Cardiac muscle cell (in vitro differentiated cells and primary cell): ENCODE measurements at places on chromosomes 4 and X. TPM values are rescaled to one million over a fixed set of nuclear protein-coding genes. Genes with fewer than 3 reads are reported as not detected.
A peak's percentile ranks its signal among the peaks of the same experiment; 100 is the strongest.

RIPPLY1 gene
- 0.21 TPM in 1 of 2 replicates, not detected in the other for total RNA-seq

- H3K27ac ChIP-seq: no peak overlapping the region
- H3K36me3 ChIP-seq: no peaks in the 10 kb centered on the region
- no peaks in the 10 kb centered on the region for H3K4me1 ChIP-seq
- H3K4me3 ChIP-seq: no peak overlapping the region
Measured at GRCh38 chr4:36237366-36238313, 6.7 kb downstream of the ARAP2 start.

DNA sequence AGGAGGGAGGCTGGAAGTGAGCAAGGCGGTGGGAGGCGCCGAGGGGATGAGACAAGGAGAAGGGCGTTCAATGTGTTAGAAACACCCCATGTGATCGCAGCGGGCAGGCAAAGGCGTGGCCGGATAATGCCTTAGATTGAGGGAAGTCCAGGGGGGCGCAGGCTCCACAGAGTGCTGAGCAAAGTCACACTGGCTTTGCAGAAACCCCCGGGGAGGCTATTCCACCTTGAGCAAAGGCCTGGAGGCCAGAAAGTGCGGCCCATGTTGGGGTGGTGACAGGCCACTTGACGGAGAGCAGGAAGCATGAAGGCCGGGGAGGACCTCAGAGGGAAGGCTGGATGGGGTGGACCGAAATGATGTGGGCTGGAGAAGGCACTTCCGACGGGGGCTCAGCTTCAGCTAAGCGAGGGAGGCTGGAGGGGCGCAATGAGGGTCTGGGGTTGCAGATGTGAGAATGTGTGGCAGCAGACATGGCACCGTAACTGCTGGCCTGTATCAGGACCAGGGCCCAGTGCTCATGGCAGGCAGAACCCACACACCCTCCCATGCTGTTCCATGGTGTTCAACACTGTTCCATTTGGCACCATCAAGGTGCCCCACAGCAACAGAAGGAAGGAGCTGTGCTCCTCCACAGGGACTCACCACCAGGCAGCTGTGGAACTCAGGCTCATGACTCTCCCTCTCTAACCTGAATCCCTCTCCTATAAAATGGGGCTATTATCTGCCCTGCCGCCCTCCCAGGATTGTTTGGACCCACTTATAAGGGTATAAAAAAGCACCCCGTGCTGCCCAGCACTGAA is 50.3 kb downstream of the HMX1 start:
- no peak overlapping the region for H3K27ac ChIP-seq
- H3K27me3 ChIP-seq: peaks cover 25% of the 10 kb centered on the region
- H3K36me3 ChIP-seq: no peaks in the 10 kb centered on the region
- H3K4me1 ChIP-seq: no peaks in the 10 kb centered on the region

SH3D19 gene
- 17.0 and 18.3 TPM in 2 replicates for total RNA-seq

DNA sequence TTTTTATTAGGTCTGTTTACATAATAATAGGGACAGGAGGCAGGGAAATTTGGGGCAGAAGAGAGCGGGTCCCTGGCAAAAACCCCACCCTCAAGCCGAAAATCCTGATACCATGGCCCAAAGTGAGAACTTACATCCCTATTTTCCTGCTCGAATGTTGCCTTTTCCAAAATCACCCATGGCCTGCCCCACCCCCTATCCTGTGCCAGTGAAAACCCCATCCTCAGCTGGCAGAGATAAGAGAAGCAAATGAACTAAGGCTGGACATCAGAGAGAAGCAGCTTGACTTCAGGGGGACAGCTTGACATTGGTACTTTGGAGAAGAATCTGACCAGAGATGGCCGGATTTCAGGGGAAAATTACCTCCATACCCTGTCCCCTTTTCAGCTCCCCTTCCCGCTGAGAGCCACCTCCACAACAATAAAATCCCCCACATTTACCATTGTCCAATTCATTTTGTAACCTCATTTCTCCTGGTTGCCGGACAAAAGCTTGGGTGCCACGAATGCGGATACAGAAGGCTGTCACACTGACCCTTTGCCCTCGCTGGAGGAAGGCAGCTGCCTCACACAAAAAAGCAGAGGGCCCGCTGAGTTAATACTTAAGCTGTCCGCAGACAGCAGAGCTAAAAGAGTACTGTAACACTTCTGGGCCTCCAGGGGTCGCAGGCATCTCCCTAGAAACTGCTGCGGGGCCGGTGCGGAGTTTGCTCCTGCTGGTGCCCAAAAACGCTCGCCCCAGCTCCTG is 196.2 kb downstream of the SNCA start:
- no peak overlapping the region for H3K4me3 ChIP-seq
- H3K27me3 ChIP-seq: no peaks in the 10 kb centered on the region
- DNase-seq: peak; percentile 86
- H3K27ac ChIP-seq: no peak overlapping the region
- H3K36me3 ChIP-seq: no peaks in the 10 kb centered on the region
- H3K4me1 ChIP-seq: no peaks in the 10 kb centered on the region

FABP2 gene
- total RNA-seq: 5.5 and 6.0 TPM in 2 replicates

- no peaks in the 10 kb centered on the region for H3K36me3 ChIP-seq
- no peak overlapping the region for H3K4me3 ChIP-seq
- H3K27me3 ChIP-seq: no peaks in the 10 kb centered on the region
- DNase-seq: peak; percentile 65
- H3K4me1 ChIP-seq: peaks cover 6% of the 10 kb centered on the region
- no peak overlapping the region for H3K27ac ChIP-seq
Measured at GRCh38 chr4:71009890-71010588, 16.6 kb downstream of the DCK start.

- H3K4me1 ChIP-seq: no peaks in the 10 kb centered on the region
- no peaks in the 10 kb centered on the region for H3K27me3 ChIP-seq
Measured at GRCh38 chrX:17046478-17047097, 100.1 kb downstream of the REPS2 start.

GRCh38 chr4:123547216-123548165 is 150.9 kb downstream of the SPRY1 start:
- H3K4me3 ChIP-seq: no peak overlapping the region
- H3K27ac ChIP-seq: no peak overlapping the region
- H3K36me3 ChIP-seq: no peaks in the 10 kb centered on the region
- DNase-seq: no peak
- peaks cover 4% of the 10 kb centered on the region for H3K4me1 ChIP-seq
- no peaks in the 10 kb centered on the region for H3K27me3 ChIP-seq

- no peak overlapping the region for H3K27ac ChIP-seq
- H3K36me3 ChIP-seq: no peaks in the 10 kb centered on the region
- H3K4me1 ChIP-seq: no peaks in the 10 kb centered on the region
- DNase-seq: no peak
- H3K4me3 ChIP-seq: no peak overlapping the region
Measured at GRCh38 chr4:186825069-186825468, 101.4 kb upstream of the FAT1 start.

GRCh38 chr4:52107336-52107735 is 56.2 kb downstream of the SPATA18 start:
- H3K4me3 ChIP-seq: no peak overlapping the region
- H3K27ac ChIP-seq: no peak overlapping the region
- no peaks in the 10 kb centered on the region for H3K27me3 ChIP-seq
- no peaks in the 10 kb centered on the region for H3K36me3 ChIP-seq
- H3K4me1 ChIP-seq: peaks cover 4% of the 10 kb centered on the region
- peak; percentile 48 for DNase-seq

DNA sequence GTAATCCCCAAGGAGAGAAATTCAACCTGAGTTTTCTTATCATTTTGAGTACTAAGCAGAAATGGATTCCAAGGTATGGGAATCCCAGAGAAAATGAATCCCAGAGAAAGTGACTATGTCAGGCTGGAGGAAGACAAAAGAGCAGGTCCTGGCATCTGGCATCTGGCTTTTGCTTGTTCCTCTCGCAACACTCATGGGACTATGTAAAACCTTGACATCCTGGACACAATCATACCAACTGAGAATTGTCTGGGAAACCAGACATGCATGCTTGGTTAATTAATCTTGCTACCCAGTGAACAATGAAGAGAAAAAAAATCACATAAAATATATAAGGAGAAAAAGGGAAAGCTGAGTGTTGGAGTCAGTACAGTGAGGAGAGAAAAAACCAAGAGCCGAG is 12.9 kb downstream of the DCAF8L1 start:
- H3K27ac ChIP-seq: no peak overlapping the region
- no peaks in the 10 kb centered on the region for H3K4me1 ChIP-seq
- no peak for DNase-seq

FGA gene
- not detected in 2 replicates for total RNA-seq

TAF7L gene
- not detected in 2 replicates for total RNA-seq

DNA sequence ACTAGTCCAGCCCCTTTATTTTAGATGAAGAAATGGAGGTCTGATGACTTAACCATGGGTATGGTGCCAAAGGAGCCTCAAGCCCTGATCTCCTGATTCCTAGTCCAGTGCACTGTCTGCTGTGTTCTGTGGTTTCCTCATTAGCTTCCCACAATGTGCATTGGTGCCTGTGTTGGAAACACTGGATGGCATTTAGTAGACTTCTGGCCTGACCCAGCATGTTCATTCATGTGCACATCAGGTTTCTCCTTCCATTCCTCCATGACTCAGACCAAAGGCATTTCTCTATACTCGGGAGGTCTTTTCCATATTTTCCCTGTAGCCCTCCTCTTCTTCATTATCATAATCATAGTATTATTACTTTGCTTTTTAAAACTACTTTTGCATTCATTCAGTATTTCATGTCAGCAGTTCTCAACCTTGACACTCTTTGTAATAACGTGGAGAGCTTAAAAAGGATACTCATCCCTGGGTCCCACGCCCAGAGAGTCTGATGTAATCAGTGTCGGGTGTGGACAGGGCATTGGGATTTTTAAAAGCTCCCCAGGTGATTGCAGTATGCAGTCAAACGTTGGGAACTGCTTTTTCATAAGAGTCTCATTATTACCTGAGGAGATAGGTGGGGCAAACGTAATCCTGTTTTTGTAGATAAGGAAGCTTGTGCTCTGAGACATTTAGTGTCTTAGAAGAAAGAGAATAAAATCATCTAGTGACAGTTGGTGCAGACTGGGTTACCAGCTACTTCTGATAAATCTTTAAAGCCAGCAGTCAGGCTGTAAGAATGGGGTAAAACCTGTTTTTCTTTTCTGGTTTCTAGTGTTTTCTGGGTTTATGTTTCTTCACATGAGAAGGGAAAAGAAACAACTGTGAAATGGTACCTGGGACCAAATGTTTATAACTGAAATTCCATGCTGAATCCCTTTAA is 40.9 kb upstream of the XK start:
- no peak for DNase-seq
- no peaks in the 10 kb centered on the region for H3K27me3 ChIP-seq
- no peaks in the 10 kb centered on the region for H3K4me1 ChIP-seq
- no peak overlapping the region for H3K27ac ChIP-seq
- H3K36me3 ChIP-seq: no peaks in the 10 kb centered on the region

DNA sequence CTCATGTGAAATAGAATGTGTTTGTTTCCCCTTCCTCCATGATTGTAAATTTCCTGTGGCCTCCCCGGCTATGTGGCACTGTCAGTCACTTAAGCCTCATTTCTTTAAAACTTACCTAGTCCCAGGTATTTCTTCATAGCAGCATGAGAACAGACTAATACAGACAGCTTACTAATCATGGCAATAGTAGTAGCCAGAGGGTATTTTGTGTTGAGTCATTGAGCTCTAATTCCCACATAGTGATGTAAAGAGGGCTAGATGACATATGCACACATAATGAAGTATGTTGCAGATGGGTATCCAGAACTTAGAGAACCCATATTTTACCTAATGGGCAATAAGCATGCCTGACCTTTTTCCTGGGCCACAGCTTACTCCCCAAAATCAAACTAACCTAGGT is 1197.2 kb downstream of the PCDH7 start:
- no peaks in the 10 kb centered on the region for H3K4me1 ChIP-seq
- no peak for DNase-seq
- no peak overlapping the region for H3K27ac ChIP-seq
- no peaks in the 10 kb centered on the region for H3K27me3 ChIP-seq

DNA sequence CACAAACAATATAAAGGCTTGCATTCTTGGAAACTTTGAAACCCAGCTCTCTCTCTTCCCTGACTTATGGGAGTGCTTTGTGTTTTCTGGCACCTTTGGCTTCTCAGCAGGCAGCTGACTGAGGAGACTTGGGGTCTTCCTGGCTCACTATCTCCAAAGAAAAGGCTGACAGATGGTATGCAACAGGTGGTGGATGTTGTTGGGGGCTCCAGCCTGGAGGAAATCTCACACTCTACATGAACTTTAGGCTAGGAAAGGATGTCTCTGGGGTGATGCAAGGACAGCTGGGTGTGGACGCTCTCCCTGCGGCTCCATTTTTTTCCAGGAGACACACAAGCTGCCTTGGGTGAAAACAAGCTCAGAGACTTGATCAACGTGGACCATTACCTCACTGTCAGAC is 67.4 kb downstream of the DNAAF6 start:
- H3K4me1 ChIP-seq: no peaks in the 10 kb centered on the region
- DNase-seq: no peak
- peaks cover 24% of the 10 kb centered on the region for H3K27me3 ChIP-seq
- no peak overlapping the region for H3K27ac ChIP-seq
- H3K4me3 ChIP-seq: no peak overlapping the region
- no peaks in the 10 kb centered on the region for H3K36me3 ChIP-seq

LIMCH1 gene
- total RNA-seq: 2.8 and 5.0 TPM in 2 replicates

- H3K27ac ChIP-seq: no peak overlapping the region
- H3K27me3 ChIP-seq: no peaks in the 10 kb centered on the region
- DNase-seq: no peak
Measured at GRCh38 chr4:2793586-2794485, 951 bp downstream of the SH3BP2 start.

DNA sequence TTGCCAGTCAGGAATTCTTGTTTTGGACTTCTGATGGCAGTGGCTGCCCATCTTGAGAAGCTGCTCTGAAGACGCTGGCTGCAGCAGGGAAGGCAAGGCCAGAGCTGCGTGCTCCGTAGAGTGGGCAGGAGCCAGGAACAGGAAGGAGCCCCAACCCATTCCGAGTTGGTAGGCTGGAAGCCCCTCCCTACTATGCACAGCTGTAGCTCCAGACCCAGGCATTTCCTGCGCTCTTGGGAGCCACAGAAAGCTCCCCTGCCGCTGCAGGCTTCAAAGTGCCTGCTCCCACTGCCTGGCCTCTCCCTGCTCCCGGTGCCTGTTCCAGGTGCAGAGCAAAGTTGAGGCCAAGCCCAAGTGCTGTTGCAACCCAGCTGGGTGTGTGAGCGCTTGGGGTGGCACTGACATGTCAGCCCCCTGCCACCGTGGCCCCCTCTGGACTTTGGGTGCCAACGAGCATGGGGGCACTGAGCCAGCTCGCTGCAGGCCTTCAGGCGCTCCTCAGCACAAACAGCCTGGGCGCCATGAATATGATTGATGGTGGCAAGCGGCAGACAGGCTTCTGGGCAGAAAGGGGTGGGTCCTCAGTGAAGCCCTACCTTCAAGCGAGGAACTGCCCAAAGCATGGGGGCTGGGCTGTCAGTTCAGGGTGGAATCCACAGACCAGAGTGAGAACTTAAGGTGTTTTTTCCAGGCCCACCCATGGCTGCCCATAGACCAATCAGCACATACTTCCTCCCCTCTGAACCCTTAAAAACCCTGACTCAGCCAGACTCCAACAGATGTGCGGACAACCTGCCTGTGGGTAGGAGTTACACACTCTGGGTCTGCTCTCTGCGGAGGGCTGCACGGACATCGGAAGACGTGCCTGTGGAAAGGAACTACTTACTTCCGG is 677.2 kb upstream of the INTU start:
- no peak overlapping the region for H3K27ac ChIP-seq
- no peaks in the 10 kb centered on the region for H3K36me3 ChIP-seq
- no peak overlapping the region for H3K4me3 ChIP-seq
- H3K4me1 ChIP-seq: peaks cover 13% of the 10 kb centered on the region
